ENCODE measurements at places on chromosomes 2 and 18. TPM values are rescaled to one million over a fixed set of nuclear protein-coding genes. Genes with fewer than 3 reads are reported as not detected.

ZC3H15 gene
- total RNA-seq = 100 TPM

ANO7 gene
- 2.4 TPM for total RNA-seq

FBXO15 gene
- 1.4 TPM for total RNA-seq

GRB14 gene
- not detected for total RNA-seq

CNTNAP5 gene
- not detected for total RNA-seq

TMEM163 gene
- total RNA-seq = not detected

MYL12B gene
- 282 TPM for total RNA-seq

ANKRD23 gene
- total RNA-seq = 5.1 TPM

TEX44 gene
- not detected for total RNA-seq

CLHC1 gene
- total RNA-seq = 4.0 TPM

DNA sequence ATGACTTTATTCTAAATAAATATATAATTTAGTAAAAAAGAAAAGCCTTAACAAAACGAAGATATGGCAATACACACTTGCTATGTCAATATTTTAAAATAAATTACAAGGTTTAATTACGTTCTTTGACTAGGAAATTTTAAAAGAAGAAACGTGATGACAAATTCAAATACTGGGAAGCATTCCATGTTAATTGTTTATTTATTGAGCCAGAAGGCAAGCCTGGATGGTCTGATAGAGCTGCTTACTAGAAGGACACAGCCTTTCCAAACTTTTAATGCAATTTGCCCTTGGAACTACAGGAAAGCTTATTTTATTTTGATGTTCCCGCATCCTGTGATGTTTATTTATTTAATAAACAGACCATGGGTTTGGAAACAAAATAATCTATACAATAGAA is 33.4 kb upstream of the DSEL start:
- H3K4me1 ChIP-seq = no peaks in the 10 kb centered on the region
- no peak for DNase-seq
- H3K27ac ChIP-seq = no peak overlapping the region
- no peaks in the 10 kb centered on the region for H3K36me3 ChIP-seq
- no peaks in the 10 kb centered on the region for H3K27me3 ChIP-seq
- no peak overlapping the region for H3K4me3 ChIP-seq

GRCh38 chr18:22032392-22032961 is 136.9 kb upstream of the GATA6 start:
- H3K36me3 ChIP-seq = no peaks in the 10 kb centered on the region
- no peak overlapping the region for H3K27ac ChIP-seq
- H3K4me3 ChIP-seq = no peak overlapping the region
- H3K27me3 ChIP-seq = no peaks in the 10 kb centered on the region

DNA sequence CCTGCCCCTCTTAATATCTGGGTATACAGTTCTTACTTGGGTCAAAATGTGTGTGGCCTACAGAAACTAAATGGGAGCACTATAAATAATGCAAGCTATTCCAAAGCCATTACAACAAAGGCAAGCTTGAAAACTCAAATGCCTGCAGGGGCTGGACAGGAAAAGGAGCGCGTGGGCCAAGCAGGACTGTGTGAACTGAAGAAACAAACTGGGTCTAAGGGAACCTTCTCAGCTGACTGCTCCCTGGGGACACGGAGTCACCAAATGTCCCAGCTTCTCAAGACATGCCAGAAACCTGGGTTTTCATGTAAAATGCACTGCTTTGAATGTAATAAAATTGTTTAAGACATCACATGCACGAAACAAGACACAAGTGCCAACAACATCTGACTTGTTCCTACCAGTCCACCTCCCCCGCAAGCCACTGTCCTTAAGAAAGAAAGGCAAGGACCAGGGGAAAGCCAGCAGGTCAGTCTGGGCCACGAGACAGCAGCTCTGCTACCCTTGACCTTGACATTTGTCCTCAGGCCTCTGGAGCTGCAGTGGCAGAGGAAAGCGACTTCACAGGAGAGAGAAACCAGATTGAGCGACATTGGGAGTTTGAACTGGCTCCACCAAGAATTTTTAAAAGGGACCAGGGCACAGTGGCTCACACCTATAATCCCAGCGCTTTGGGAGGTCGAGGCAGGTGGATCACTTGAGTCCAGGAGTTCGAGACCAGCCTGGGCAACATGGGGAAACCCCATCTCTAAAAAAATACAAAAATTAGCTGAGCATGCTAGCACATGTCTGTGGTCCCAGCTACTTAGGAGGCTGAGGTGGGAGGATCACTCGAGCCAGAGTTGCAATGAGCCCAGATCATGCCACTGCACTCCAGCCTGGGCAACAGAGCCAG is 89.7 kb upstream of the SH3BP4 start:
- no peaks in the 10 kb centered on the region for H3K4me1 ChIP-seq
- H3K4me3 ChIP-seq = no peak overlapping the region
- H3K27me3 ChIP-seq = peaks cover 3% of the 10 kb centered on the region
- DNase-seq = no peak

GRCh38 chr2:112796486-112796885 is 12.2 kb upstream of the IL1A start:
- H3K4me3 ChIP-seq = no peak overlapping the region
- no peak for DNase-seq
- H3K4me1 ChIP-seq = peaks cover 22% of the 10 kb centered on the region
- no peak overlapping the region for H3K27ac ChIP-seq
- no peaks in the 10 kb centered on the region for H3K36me3 ChIP-seq

- DNase-seq = no peak
- H3K36me3 ChIP-seq = no peaks in the 10 kb centered on the region
- H3K4me1 ChIP-seq = peaks cover 3% of the 10 kb centered on the region
- H3K4me3 ChIP-seq = no peak overlapping the region
Measured at GRCh38 chr18:8656232-8656631, 47.0 kb downstream of the RAB12 start.

- H3K27ac ChIP-seq = no peak overlapping the region
- H3K4me1 ChIP-seq = peaks cover 61% of the 10 kb centered on the region
- no peak overlapping the region for H3K4me3 ChIP-seq
- H3K27me3 ChIP-seq = no peaks in the 10 kb centered on the region
- DNase-seq = no peak
- peaks cover 11% of the 10 kb centered on the region for H3K36me3 ChIP-seq
Measured at GRCh38 chr2:143426296-143426695, 297.1 kb downstream of the ARHGAP15 start.

DNA sequence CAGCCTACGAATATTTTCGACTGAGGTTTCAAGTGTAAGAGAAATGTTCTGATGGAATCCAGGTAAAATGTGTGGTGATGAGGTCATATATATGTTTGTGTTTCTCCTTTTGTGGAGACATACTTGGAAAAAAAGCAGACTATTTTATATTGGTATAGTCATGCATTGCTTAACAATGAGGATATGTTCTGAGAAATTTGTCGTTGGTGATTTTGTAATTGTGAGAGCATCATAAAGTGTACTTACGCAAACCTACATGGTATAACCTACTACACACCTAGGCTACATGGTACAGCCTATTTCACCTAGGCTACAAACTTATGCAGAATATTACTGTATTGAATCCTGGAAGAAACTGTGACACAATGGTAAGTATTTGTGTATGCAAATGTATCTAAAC is 1849.9 kb upstream of the CELF4 start:
- no peak overlapping the region for H3K27ac ChIP-seq
- H3K4me3 ChIP-seq = no peak overlapping the region
- peaks cover 9% of the 10 kb centered on the region for H3K4me1 ChIP-seq
- peaks cover 4% of the 10 kb centered on the region for H3K27me3 ChIP-seq

GRCh38 chr18:3330622-3331021 is 68.7 kb downstream of the MYL12B start:
- H3K4me3 ChIP-seq = no peak overlapping the region
- no peak for DNase-seq
- no peak overlapping the region for H3K27ac ChIP-seq
- H3K4me1 ChIP-seq = no peaks in the 10 kb centered on the region
- H3K27me3 ChIP-seq = peaks cover 10% of the 10 kb centered on the region

DNA sequence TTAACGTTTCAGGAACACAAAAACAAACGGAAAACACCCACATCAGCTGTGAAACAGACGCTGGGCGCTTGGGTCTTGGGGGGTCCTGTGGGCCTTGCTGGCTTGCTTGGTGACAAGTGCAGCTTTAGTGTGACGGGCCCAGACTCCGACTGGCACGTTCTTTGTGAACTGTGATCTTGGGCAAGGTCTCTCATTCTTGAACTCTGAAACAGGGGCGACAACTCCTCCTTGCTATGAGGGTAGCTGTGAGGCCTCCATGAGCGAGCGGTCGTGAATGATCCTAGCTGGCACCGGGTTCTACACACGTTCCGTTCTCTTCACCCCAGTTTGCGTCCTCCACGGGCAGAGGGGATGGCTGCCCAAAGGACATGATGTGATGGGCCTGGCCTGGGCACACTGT is 8.7 kb upstream of the COLEC11 start:
- H3K27me3 ChIP-seq = no peaks in the 10 kb centered on the region
- H3K4me1 ChIP-seq = no peaks in the 10 kb centered on the region
- H3K27ac ChIP-seq = no peak overlapping the region
- no peak for DNase-seq
- H3K4me3 ChIP-seq = no peak overlapping the region

- H3K27me3 ChIP-seq = no peaks in the 10 kb centered on the region
- DNase-seq = no peak
- H3K27ac ChIP-seq = no peak overlapping the region
- no peaks in the 10 kb centered on the region for H3K36me3 ChIP-seq
- H3K4me1 ChIP-seq = no peaks in the 10 kb centered on the region
Measured at GRCh38 chr2:166419616-166419934, 43.8 kb upstream of the SCN9A start.

- no peaks in the 10 kb centered on the region for H3K36me3 ChIP-seq
- H3K27me3 ChIP-seq = peaks cover 13% of the 10 kb centered on the region
- no peak overlapping the region for H3K27ac ChIP-seq
- no peak overlapping the region for H3K4me3 ChIP-seq
Measured at GRCh38 chr2:19403785-19404184, 45.4 kb upstream of the OSR1 start.

DNA sequence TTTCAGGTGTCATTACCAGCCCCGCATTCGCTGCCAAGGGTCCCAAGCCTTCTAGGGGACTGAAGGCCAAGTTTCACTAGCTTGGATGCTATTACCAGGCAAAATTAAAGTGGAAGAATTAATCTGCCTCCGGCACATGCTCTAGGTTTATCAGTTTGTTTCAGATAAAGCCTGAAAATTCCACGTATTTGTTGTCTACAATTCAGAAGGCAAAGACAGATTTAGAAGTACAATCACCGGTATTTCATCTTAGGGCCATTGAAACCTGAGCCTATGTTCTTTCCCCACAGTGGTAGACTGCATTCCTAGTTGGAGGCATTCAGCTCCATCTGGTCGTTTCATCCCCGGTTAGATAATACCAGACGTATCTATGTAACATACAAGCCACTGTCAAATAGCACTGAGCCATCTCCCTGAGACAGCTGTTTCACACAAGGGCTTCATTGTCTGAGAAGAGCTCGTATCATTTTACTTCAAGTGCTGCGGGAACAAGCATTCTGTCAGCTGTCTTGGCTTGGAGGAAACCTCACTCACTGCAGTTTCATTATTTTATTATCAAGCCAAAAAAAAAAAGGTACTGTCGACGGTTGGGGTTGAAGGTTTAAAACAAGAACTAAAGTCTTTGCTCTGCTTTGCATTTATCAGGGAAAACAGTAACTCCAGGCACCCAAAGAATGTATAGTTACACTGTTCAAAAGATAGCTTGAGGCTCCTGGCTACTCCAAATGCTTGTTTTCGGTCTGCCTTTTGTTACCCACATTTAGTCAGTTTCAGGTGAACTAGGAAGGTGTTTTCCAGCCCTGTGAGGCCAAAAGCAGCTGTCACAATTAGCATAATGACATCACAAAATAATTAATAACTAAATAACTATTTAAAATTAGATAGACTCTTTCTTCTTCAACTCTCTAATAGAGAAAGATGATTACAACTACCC is 76.7 kb downstream of the TGIF1 start:
- no peak for DNase-seq
- H3K27ac ChIP-seq = peak overlapping the region; percentile 37
- no peak overlapping the region for H3K4me3 ChIP-seq
- peaks cover 16% of the 10 kb centered on the region for H3K4me1 ChIP-seq
- H3K27me3 ChIP-seq = no peaks in the 10 kb centered on the region

- no peak overlapping the region for H3K27ac ChIP-seq
- no peak overlapping the region for H3K4me3 ChIP-seq
- DNase-seq = no peak
- no peaks in the 10 kb centered on the region for H3K4me1 ChIP-seq
- H3K36me3 ChIP-seq = peaks cover 44% of the 10 kb centered on the region
Measured at GRCh38 chr2:10781746-10782145, 30.8 kb downstream of the PDIA6 start.

- no peak overlapping the region for H3K4me3 ChIP-seq
- H3K36me3 ChIP-seq = no peaks in the 10 kb centered on the region
- DNase-seq = no peak
- peaks cover 11% of the 10 kb centered on the region for H3K27me3 ChIP-seq
Measured at GRCh38 chr2:145245268-145245870, 725.5 kb upstream of the ZEB2 start.

Data from activated CD4-positive, alpha-beta T cell treated with anti-CD3 and anti-CD28 coated beads for 36 hours (primary cell).